NCI-H2029 (cell line): ENCODE measurements at places on chromosomes 12 and 14.

DNA sequence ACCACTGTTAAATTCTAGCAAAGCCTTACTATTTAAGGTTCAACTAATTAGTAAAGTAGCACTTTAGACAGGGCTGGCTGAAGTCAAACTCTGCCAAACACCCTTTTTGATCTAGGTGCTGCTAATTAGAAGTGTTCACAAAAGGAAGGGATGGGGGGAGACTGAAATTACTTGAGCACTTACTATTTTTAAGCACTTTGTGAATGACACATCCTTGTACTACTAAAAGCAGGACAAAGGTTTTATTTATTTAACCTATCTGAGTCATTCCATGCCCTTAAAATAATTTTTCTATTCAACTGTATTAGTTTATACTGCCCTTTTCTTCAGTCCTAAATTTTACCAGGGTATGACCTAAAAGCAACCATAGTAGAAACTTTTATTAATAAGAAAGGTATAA is 20.1 kb downstream of the MBIP start:
- no peak for DNase-seq

DNA sequence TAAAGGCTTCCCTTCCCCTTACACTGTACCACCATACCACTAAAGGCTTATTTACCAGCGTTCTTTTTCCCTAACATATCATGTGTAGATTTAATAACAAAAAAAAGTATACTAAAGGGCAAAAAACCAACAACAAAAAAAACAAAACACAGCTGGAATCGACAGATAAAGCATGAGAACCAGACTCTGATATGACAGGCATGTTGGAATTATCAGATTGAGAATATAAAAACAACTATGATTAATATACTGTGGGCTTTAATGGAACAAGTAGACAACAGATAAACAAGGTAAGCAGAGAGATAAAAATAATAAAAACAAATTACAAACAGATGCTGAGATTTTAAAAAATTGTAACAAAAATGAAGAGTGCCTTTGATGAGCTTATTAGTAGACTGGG is 754.1 kb upstream of the MDGA2 start:
- DNase-seq, result no peak

DNA sequence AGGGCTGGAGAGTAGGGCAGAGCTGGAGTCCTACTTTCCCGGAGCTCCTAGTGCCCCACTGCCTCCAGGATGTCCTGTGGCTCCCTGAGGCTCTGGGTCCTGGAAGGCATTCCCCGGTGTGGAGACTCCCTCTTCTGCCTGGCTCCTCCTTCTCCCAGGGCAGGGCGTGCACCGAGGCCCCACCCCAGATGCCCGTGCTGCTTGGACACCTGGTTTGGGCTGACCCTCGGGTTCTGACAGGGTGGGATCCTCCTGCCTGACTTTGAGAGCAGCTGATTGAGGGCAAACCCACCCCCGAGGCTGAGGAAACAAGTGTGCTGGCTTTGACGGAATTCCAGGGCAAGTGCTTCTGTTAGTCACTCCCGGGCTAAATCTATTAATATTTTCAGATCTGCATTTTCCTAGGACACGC is 15.4 kb downstream of the TEAD4 start:
- DNase-seq, result no peak

- DNase-seq, result no peak
These were observed 50.9 kb upstream of the BCL7A start for GRCh38 chr12:121970581-121971300.

GRCh38 chr14:104214431-104215218 is 76.2 kb downstream of the KIF26A start:
- DNase-seq, result no peak

GRCh38 chr14:71358209-71358931 is 451.1 kb downstream of the PCNX1 start:
- no peak for DNase-seq

GRCh38 chr12:103469719-103470118 is 26.0 kb downstream of the C12orf42 start:
- no peak for DNase-seq

GRCh38 chr12:112900298-112901145 is 6.2 kb upstream of the OAS1 start:
- peak; percentile 86 for DNase-seq

- no peak for DNase-seq
These were observed 5.9 kb downstream of the FGF6 start for GRCh38 chr12:4439736-4440135.

DNA sequence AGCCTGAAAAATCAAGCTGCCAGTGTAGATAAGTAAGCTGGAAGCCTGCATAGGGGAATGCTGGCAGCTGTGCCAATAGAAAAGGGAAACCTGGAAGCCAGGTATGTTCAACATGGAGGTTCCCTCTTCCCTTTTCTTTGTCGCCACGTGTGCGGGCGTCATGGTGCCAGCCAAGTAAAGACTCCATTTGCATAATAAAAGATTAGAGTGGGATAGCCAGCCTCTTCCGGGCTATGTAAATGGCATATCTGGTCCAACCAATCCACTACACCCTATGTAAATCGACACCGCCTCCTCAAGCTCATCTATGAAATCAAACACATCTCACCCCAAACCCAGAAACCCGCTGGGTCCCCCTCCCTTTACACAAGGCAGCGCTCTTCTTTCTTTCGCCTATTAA is 5.6 kb upstream of the ADGRD1 start:
- peak; percentile 80 for DNase-seq

DNA sequence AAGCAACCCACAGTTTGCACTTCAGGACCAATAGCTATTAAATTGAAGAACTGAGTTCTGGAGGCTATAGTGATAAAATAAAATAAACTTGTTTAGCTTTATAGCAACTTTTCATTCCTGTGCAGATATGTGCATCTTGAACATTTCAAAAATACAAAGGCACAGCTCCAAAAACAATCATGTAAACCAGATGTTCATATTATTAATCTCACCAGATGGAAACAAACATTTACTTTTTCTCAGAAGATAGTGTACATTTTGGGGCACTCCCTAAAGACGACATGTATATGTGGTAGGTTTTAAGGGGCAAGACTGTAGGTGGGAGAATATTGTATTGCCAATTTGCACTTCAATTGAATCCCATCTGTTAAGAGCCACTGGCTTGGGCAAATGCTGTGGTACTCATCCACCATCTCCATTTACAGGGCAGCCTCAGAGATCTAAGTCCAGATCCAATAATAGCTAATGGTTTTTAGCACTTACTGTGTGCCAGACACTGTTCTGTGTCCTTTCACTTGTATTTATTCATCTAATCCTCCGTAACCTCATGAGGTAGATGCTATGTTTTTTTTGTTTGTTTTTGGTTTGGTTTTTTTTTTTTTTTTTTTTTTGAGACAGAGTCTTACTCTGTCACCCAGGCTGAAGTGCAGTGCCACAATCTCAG is 49.1 kb downstream of the PTGER2 start:
- DNase-seq, result no peak

- DNase-seq, result no peak
These were observed 88.5 kb downstream of the MYRFL start for GRCh38 chr12:69913526-69913925.

DNA sequence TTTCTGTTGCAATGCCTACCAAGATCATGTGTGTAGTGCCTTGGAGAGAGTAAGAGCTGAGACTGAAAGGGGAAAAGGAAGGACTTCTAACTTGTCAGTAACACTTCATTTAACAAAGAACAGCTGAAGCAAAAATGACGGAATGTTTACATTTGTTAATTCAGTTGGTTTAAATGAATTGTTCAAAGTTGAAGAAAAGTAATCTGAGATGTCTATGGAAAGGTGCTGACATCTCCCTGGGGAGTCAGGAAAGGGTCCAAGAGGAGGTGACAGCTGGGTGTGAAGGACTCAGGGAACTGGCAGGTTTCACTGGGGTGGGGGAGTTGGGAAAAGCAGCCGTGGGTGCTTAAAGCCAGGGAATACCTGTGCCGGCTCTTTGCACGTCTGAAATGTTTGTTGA is 7.9 kb downstream of the TMEM63C start:
- DNase-seq, result no peak

- no peak for DNase-seq
These were observed 1.9 kb downstream of the PCNX4 start for GRCh38 chr14:60093606-60094005.

DNA sequence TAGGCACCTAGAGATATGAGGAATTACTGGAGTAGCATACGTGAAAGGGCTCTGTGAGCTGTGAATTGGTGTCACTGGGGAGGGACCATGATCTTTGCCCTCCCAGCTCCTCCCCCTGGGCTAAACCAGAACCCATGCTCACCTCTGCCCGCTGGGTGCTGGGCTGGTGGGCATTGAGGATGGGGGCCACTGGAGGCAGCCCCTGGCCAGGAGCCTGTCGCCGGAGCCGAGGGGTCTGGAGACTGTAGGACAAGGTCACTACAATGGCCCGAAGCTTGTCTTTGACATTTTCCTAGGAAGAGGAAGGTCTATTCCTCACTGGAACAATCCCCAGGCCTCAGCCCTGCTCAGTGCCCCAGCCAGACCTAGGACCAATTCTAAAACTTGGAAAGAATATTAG is 11.6 kb downstream of the ITGA7 start:
- no peak for DNase-seq

DNA sequence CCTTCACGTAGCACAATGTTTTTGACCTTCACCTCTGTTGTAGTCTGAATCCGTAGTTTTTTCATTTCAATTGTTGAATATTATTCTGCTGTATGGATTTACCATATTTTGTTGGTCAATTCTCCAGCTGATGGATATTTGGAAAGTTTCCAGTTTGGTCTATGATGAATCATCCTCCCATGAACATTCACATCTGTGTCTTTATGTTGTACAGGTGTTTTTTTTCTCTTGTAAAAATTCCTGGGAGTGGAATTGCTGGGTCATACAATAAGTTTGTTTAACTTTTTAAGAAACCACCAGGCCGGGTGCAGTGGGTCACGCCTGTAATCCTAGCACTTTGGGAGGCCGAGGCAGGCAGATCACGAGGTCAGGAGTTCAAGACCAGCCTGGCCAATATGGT is 36.7 kb upstream of the GNG2 start:
- no peak for DNase-seq

GRCh38 chr14:52025310-52025709 is 36.0 kb downstream of the RTRAF start:
- DNase-seq, result no peak

DNA sequence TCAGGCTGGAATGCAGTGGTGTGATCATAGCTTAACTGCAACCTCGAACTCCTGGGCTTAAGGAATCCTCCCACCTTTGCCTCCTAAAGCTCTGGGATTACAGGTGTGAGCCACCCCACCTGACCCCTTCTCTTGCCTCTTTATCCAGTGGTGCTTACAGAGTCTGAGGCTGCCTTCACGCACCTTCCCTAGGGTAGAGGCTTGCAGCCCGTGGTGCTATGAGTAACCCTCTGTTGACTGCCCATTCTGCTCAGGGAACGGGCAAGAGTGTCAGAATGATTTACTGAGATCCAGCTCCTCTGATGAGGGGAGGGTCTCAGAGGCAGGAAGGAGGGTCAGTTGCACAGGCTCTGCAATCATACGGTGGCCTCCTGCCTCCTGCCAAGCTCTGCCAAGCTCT is 125.1 kb upstream of the TBX3 start:
- DNase-seq, result no peak

GRCh38 chr12:52006726-52007157 is at the start of gene TAMALIN:
TAMALIN (plus strand) TSS chr12:52006946; CDS start chr12:52007020, 74 bp downstream.
- DNase-seq, result peak; percentile 13
